ENCODE measurements at places on chromosomes 4 and X.

- DNase-seq, result no peak
Observed at GRCh38 chrX:1673337-1673736, 58.5 kb downstream of the ASMT start.

DNA sequence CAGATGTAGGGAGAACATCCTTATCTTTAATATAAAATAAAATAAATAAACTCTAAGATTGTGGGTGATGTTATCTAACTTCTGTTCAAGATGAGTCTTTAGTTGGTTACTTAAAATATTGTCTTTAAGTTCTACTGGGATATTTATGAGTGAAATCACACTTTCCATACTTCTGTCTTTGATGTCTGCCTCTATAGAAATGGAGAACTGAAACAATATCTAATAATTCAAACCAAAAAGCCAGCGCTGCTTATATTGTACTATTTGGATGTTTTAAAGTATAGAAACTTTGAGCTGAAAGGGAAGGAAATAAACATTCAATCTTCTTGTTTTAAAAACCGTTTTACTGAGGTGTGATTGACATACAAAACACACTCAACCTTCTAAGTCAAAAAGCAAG is 44.8 kb upstream of the RPS6KA3 start:
- no peak for DNase-seq

- no peak for DNase-seq
Observed at GRCh38 chr4:5337731-5338130, 286.5 kb downstream of the STK32B start.

DNA sequence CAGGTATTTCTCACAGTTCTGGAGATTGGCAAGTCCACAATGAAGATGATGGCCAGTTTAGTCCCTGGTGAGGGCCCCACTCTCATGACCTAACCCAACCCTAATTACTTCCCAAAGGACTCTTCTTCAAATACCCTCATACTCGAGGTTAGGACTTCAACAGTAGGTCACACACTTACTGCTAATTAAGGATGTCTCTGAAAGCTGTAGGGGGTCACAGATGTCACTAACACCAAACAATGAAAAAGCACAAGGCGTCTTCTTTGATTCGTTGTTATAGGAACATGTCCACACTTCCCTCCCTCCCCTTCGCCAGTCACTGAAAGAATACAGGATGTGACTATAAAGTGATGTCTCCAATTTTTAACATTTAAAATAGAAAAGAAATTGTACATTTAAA is 309.7 kb downstream of the PACRGL start:
- no peak for DNase-seq

DNA sequence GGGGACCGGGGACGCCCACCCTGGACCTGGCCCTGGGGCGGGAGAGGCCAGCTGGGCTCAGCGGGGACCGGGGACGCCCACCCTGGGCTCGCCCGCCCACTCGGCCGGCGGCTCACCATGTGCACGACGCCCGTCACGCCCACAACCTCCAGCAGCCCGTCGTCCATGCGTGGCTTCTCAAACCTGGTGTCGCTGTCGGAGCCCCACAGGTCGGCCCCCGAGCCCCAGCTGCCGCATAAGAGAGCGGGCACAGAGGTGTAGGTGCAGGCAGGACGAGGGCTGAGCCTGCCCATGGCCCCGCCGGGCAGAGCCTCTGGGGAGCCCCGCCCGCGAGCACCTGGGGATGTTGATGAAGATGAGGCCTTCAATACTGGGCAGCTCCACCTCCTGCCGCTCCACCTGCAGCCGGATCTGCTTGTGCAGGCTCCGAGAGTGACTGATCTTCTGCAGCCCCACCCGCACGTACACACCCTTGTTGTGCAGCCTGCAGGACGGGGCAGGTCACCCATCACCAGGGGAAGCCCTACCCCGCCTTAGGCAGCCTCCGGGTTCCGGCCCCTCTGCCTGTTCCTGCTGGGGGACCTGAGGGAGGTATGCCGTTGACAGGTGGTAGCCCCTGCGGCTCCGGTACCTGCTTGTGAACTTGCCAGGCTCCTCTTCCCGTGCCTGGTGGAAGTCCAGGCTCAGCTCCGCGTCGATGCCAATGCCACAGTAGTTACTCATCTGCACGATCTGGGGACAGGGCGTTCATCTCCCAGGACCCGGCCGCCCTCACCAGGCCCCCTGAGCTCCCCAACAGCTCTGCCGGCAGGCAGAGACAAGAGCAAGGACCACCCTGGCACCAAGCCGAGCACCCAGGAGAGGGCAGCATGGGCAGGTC is 11.8 kb downstream of the DGKQ start:
- no peak for DNase-seq

GRCh38 chrX:105910563-105911105 is 88.3 kb downstream of the NRK start:
- DNase-seq, result no peak

DNA sequence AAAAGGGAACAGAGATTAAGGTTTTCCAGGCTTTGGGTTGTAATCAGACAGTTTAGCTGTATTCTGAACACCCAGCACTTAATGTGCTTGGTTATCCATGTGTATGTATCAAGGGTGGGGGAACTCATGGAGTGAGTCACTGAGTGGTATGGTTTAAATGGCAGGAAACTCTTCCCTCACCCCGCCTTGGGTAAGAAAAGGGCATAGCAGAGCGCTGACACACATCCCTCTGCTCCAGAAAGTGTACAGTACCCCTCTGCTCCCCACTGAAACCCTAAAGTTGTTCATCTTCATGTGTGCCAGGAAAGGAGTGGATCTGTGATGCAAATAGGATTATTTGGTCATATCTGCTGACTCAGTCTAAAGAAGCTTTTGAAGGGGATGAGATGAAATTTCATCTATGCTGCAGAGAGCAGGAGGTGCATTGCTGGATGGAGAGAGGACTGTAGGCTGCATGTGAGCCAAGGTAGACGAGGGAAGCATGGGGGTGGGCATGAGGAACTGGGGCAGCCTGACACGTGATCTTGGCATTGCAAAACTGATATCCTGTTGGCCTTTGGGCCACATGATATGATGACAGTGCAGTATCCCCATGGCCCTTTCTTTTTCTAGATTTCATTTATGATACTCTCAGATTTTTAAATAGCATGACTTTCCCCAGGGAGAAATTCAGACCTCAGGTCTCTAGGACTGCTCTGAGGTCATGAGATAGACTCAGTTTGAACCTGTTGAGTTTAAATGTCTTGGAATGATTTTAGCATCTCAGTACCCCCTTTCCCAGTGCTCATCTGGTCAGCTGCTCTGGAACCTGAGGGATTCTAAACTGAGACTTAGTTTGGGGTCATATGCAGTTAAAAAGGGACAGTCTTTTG is 84.8 kb downstream of the TMEM164 start:
- no peak for DNase-seq

DNA sequence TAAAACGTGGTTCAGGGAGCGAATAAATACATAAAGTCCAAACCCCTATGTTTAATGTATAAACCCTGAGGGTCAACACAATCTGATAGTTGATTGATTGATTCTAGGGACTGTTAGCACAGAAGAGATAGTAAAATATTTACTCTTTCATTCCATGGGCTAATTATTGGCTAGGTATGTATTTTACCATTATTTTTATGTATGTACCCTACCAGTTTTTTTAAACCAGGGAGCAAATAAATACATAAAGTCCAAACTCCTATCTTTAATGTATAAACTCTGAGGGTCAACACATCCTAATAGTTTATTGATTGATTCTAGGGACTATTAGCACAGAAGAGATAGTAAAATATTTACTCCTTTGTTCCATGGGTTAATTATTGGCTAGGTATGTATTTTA is 40.0 kb downstream of the ZFX start:
- no peak for DNase-seq

DNA sequence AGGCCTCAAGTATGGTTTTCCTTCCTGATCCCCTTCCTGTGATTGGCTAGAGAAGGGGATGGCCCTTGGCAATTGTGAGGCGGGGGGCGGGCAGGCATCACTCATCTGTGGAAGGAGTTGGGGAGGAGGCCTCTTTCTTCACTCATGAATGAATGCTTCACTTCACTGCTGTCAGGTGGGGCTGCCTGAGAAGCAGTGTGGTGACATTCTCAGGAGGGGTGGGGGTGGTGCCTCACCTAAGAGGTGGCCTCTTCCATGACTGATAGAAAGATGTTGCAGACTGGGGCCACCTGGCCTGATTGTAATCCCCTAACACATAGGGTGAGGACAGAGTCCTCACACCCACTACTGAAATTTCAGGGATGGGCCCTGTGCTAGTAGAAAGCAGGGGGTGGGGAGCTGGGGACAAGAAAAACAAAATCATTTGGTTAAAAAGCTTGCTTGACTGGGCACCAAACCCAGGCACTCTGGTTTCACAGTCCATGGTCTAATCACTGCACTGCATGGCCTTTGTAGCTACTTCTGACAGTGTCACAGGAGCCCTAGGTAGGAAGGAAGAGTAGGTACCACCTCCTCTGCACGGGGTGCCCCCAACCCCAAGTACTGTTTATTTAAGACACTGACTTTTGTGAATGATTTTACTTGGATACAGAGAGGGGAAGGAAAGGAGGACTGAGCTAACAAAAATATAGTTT is 5.6 kb upstream of the HOPX start:
- DNase-seq, result no peak

DNA sequence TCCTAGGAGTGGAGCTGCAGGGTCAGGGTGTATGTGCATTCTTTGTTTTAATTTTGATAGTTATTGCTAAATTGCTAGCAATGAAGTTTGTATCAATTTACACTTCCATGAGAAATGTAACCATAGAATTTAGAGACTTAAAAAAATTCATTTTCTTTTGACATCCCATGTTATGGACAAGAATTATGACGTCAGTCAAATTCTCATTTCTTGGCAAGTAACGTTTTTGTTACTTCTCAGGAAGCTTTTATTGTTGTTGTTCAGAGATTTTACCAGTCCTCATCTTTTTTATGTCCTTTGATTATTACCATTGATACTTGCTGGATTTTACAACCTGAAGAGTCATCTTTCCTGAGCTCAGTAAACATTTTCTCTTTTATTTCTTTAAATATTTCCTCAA is 417.5 kb upstream of the ARX start:
- no peak for DNase-seq

- DNase-seq, result no peak
Observed at GRCh38 chr4:137609718-137610430, 77.6 kb upstream of the PCDH18 start.

- DNase-seq, result no peak
Observed at GRCh38 chrX:12339921-12340320, 201.6 kb downstream of the FRMPD4 start.

DNA sequence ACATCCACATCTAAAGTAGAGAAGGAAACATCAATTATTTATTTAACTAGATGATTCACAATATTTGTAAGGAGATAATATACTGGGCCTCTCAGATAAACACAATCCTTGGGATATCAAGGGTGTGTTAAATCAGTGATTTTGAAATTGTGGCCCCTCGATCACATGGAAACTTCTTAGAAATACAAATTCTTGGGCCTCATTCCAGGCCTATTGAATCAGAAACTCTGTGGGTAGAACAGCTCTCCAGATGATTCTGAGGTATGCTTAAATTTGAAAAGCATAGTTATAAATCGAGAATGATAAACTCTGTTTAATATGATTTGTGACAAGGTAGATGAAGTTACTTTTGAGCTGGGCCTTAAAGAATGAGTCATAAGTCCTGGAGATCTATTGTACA is 64.3 kb upstream of the GPR174 start:
- no peak for DNase-seq

GRCh38 chrX:44432641-44433040 is 89.2 kb upstream of the EFHC2 start:
- no peak for DNase-seq

Data from stimulated activated CD8-positive, alpha-beta memory T cell treated with anti-CD3 and anti-CD28 coated beads, Interleukin-4, amount 100 ng/mL, for 1 hour (primary cell).